IMR-90 (cell line): ENCODE measurements at places on chromosomes 6 and 20. TPM values are rescaled to one million over a fixed set of nuclear protein-coding genes. Genes with fewer than 3 reads are reported as not detected.
A peak's percentile ranks its signal among the peaks of the same experiment; 100 is the strongest.

AKAP12 gene
- 50.0 and 56.0 TPM in 2 replicates for polyA plus RNA-seq

KHDRBS2 gene
- polyA plus RNA-seq, result not detected in 2 replicates

MYBL2 gene
- 12.4 and 13.2 TPM in 2 replicates for polyA plus RNA-seq

SIRPB2 gene
- polyA plus RNA-seq, result not detected in 2 replicates

ADGRG6 gene
- 8.1 and 10.0 TPM in 2 replicates for polyA plus RNA-seq

ASCC3 gene
- 22.4 and 25.8 TPM in 2 replicates for polyA plus RNA-seq

CCN5 gene
- polyA plus RNA-seq, result not detected in 2 replicates

LHFPL5 gene
- not detected in 2 replicates for polyA plus RNA-seq

TUBE1 gene
- 6.5 and 7.9 TPM in 2 replicates for polyA plus RNA-seq

GPSM3 gene
- polyA plus RNA-seq, result 9.8 and 12.2 TPM in 2 replicates

PLCB4 gene
- 9.1 and 12.5 TPM in 2 replicates for polyA plus RNA-seq

ENPP5 gene
- not detected in 2 replicates for polyA plus RNA-seq

CAGE1 gene
- not detected in 2 replicates for polyA plus RNA-seq

GCNT2 gene
- 0.24 and 0.34 TPM in 2 replicates for polyA plus RNA-seq

NKX2-2 gene
- polyA plus RNA-seq, result not detected in 2 replicates

C20orf144 gene
- polyA plus RNA-seq, result 0.16 and 0.19 TPM in 2 replicates

HAO1 gene
- not detected in 2 replicates for polyA plus RNA-seq

- DNase-seq, result no peak
These were observed 268.8 kb downstream of the BTBD9 start for GRCh38 chr6:38370653-38371601.

- peak; percentile 6 for DNase-seq
These were observed at the start of gene ETV7 for GRCh38 chr6:36387440-36388303. Gene ETV7 (minus strand): TSS chr6:36387669. CDS start chr6:36387541, 128 bp downstream.

GRCh38 chr6:136409597-136409996 lies 120.0 kb upstream of the BCLAF1 start:
- DNase-seq, result no peak

DNA sequence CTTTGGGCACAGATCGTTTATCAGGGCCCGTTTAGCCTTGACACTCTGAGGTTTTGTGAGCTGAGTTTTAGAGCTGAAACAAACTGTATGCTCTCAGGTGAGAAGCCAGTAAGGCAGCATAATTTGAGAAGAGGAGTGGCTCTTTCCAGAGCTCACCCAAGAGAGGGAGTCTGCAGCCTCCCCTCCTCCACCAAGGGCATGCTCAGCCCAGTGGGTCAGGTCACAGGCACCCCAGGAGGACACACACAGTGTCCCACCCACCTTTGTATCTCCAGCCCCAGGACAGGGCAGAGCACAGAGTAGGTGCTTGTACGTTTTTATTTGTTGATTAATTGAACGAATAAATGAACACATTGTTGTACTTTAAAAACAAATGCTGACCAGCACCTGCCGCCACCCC lies 3.4 kb downstream of the TSPO2 start:
- DNase-seq, result no peak

DNA sequence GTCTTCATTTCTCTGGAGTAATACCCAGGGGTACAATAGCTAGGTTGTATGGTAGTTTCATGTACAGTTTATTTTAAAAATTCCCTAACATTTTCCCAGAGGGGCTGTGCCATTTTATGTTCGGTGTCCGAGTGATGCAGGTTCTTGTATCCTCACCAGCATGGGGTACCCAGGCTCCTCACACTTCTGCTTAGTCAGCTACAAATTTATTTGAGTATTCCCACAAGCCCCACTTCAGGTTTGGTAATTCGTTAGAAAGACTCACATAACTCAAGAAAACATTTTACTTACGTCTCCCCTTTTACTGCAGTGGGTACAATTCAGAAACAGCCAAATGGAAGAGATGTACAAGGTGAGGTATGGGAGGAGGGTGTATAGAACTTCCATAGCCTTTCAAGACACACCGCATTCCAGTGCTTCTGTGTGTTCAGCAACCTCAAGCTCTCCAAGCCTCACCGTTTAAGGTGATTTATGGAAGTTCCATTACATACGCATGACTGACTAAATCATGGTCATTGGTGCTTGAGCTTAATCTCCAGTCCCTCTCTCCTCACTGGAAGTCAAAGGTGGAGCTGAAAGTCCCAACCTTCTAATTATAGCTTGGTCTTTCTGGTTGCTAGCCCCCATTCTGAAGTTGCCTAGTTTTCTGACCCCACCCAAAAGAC lies 18.1 kb downstream of the RIPK1 start:
- DNase-seq, result no peak

DNA sequence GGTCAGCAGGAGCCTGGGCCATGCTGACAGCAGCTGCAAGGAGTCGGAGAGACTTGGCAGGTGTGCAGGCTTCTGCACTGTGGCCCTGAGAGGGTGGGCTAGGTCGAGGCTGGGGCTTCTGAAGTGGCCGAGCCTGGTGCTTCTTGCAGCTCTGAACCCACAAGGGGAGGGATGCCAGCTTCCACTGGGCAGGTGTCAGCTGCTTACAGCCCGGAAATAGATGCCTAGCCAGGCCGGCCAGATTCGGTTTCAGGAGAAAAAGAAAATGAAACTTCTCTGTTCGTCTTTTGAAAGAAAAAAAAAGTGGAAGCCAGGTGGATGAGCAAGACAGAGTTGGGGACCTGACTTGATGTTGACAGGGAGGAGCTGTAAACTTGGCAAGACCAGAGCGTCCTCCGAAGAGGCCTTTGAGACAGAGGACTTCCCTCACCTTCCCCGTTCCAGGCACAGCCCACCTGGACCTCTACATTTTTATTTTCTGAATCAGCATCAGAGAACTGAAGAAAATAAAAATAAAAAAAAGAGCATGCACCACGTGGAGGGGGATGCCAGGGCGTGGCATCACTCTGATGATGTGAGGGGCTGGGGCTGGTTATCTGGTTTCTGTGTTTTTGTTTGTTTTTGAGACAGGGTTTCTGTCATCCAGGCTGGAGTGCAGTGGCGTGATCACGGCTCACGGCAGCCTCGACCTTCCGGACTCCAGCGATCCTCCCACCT lies at the start of gene ZBP1:
Gene ZBP1, minus strand, starts transcription at position 153 of the 717 bp plus-strand sequence. Its CDS starts 131 bp downstream, at position 22.
- no peak for DNase-seq

GRCh38 chr20:39268491-39268951 lies 306.4 kb downstream of the DHX35 start:
- DNase-seq, result no peak

GRCh38 chr20:60960500-60960899 lies 291.6 kb upstream of the CDH4 start:
- no peak for DNase-seq

- DNase-seq, result no peak
These were observed 23.0 kb upstream of the SLC22A7 start for GRCh38 chr6:43274916-43275597.

- no peak for DNase-seq
These were observed 88.8 kb downstream of the PCSK2 start for GRCh38 chr20:17315407-17316231.

DNA sequence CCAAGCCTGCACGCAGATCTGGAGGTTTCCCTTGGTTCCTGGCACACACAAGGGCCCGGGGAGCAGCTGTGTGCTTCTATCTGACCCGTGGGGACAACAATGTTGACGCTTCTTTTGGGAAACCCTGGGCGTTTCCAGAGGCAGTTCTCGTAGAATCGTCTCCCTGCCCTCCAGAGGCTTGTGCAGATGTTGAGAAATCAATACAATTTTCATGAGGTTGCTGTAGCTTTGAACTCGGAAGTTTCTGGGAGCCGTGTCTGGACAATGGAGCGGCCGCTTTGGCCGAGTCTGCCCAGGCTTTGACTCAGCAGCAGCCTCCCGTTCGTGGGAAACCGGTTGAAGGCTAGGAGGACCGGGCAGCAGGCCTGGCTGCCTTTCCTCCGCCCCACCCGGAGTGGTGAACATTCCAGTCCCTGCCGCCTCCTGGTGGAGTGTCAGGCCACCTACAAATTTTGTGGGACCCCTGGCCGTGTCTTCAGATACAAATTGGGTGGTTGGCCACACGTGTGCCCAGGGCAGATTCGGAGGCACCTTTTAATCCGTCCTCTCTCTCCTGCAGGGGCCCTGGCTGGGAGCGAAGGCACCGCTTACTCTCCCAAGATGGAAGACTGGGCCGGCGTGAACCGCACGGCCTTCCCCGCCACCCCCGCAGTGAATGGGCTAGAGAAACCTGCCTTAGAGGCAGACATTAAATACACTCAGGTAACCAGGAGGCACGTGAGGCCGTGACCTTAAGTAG lies 2.7 kb downstream of the PAX1 start:
- no peak for DNase-seq

DNA sequence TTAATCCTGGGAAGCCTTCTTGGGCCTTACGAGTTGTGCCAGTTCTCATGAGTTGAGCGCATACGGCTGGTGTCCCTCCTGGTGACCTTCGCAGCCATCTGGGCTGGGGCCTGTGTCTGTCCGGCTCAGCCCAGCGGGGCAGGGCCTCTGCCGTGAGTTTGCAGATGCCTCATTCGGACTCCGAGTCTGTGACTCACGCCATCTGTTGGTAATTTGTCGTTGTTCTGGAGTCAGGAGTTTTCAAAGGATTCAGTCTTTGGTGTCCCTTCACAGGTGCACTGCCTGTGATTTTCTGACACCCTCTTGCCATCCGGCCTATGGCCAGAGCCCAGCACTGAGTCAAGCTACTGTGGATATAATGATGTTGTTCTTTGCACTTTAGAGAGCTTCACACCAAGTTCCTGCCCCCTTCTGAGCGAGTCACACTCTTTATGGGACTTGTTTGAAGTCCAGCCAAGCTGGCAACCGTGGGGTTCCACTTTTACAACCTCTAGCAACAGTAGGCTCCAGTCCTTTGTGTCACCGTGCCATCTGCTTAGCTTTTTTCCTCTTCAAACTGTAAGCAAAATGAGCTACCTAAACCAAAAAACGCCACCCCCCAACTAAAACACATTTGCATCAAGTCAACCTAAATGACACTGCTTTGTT lies 175.6 kb downstream of the AIG1 start:
- DNase-seq, result peak; percentile 31

- no peak for DNase-seq
These were observed 40.3 kb downstream of the MGME1 start for GRCh38 chr20:18009116-18009515.

DNA sequence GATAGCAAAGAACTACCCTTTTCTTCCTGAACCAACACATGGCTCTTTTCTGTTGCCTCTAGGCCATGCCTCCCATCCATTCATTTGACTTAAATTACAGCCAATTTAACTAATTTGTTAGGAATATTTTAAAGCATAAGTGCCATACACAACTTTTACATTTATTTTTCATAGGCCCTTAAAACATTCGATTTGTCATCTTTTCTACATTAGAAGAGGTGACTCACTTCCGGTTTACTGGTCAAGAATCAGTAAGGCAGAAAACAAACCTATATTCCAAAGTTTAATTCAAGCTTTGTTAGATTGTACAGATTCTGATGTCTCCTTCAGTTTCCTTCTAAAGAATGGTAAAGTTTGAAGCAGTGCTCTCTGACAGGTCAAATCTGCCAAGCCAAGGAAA lies 344.3 kb downstream of the SAMD5 start:
- DNase-seq, result peak; percentile 20

DNA sequence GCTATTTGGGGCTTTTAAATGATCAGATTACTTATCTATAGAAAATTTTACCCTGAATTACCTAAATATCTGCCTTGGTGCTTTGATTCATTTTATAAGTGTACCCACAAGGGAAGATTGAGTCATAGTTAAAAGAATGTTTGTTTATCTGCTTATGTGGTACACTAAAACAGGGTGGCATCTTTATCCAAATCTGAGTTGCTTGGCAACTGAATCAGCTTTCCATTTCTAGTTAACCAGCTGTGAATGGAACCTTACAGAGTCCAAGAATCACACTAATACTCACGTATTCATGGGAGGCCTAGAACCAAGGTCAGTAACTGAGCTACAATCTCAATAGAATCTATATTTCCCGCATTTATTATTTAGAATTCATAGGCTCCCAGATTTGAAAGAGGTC lies 44.0 kb upstream of the CAP2 start:
- DNase-seq, result peak; percentile 12

- DNase-seq, result no peak
These were observed 34.6 kb upstream of the CALHM6 start for GRCh38 chr6:116426551-116426950.

DNA sequence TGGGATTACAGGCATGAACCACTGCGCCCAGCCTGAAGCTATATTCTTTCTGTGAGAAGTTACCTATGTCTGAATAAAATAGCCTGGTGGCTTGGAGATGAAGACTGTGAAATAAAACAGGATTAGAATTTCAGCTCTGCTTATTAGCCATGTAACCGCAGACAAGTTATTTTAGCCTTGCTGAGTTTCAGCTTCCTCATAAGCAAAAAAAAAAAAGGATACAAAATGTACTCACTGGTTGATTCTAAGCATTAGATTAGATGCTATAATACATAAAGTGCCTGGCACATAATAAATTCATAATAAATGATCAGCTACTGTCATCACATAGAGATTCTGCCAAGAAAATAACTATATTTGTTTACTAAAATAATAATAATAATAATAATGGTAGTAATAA lies 98.8 kb downstream of the EPB41L2 start:
- DNase-seq, result no peak

DNA sequence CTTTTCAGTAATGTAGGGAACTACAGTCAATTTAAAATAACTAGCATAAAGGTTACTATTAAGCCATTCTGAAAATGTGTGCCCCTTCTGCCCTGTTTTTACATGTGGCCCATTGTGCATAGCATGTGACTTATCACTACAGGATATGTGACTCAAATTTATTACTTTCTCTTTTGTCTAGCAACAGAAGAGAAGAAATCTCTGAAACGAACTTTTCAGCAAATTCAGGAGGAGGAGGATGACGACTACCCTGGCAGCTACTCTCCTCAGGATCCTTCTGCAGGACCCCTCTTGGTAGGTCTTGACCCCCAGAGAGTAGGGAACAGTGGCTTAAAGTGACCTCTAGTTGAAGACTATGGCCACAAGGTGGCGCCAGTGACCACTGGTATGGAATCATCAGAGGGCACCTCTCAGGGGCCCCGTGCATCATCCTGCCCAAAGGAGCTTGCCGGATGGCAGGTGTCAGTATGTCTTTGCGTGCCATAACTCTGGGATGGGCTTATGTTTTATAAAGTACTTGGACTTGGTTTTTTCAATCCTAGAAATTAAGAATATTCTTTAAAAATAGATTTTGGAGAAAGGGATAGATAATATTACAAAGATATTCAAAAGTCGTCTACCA lies 23.9 kb downstream of the RPRD1B start:
- DNase-seq, result peak; percentile 67

DNA sequence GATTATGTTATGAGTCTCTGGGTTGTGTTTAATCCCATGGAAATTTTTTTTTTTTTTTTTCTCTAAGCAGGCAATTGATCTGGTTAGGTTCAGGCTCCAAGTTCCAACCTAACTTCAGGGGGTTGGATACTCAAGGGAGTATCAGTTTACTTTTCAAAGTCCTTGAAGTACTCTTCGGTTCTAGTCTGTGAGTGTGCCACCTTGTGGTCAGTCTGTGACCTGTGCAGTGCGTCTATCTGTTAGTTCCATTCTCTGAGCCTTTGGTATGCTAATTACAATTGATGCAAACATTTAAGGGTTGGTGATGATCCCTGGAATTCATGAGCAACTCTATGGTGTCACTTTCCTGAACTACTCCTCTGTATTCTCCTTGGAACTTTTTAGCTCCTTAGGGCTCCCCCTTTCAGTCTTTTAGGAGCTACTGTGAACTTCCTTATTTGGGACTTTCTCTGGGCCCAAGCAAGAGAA lies 342.0 kb downstream of the SOX4 start:
- DNase-seq, result peak; percentile 69

GRCh38 chr6:55636406-55637102 lies 57.6 kb upstream of the HMGCLL1 start:
- peak; percentile 76 for DNase-seq
